ENCODE measurements at places on chromosomes 7 and 10. TPM values are rescaled to one million over a fixed set of nuclear protein-coding genes. Genes with fewer than 3 reads are reported as not detected.

Gene LRCH4
- total RNA-seq, result 6.4 TPM

Gene MYL7
- total RNA-seq, result not detected

Gene GHRHR
- not detected for total RNA-seq

Gene DYNC1I1
- 182 TPM for total RNA-seq

Gene CLDN15
- total RNA-seq, result 6.4 TPM

Gene TUBGCP2
- 42.4 TPM for total RNA-seq

Gene RASA4
- 30.4 TPM for total RNA-seq

Gene JAKMIP3
- total RNA-seq, result 4.8 TPM

Gene TRIM74
- 0.47 TPM for total RNA-seq

Gene AKR1C2
- 22.6 TPM for total RNA-seq

Gene EIF4H
- total RNA-seq, result 146 TPM

Gene CUBN
- total RNA-seq, result 2.3 TPM

Gene CHRM2
- 9.4 TPM for total RNA-seq

Gene GPNMB
- total RNA-seq, result 5.3 TPM

Gene CYTH3
- 35.6 TPM for total RNA-seq

Gene TMEM236
- total RNA-seq, result 0.16 TPM

Gene C10orf53
- total RNA-seq, result not detected

Gene NUTM2E
- total RNA-seq, result 0.78 TPM

Gene SRRM3
- 6.7 TPM for total RNA-seq

Gene FBXW4
- total RNA-seq, result 68.3 TPM

Gene SPDYE2B
- not detected for total RNA-seq

Gene FAM25A
- not detected for total RNA-seq

Gene BHLHA15
- 10.0 TPM for total RNA-seq

Gene FGFBP3
- 29.8 TPM for total RNA-seq

Gene ATRNL1
- total RNA-seq, result 856 TPM

Gene PRKAR1B
- 81.9 TPM for total RNA-seq

Gene PAX4
- not detected for total RNA-seq

Gene RSPH10B
- total RNA-seq, result 1.6 TPM

Gene NAT16
- total RNA-seq, result 1.2 TPM
